ENCODE measurements at places on chromosomes 6 and 20.
A peak's percentile ranks its signal among the peaks of the same experiment; 100 is the strongest.

DNA sequence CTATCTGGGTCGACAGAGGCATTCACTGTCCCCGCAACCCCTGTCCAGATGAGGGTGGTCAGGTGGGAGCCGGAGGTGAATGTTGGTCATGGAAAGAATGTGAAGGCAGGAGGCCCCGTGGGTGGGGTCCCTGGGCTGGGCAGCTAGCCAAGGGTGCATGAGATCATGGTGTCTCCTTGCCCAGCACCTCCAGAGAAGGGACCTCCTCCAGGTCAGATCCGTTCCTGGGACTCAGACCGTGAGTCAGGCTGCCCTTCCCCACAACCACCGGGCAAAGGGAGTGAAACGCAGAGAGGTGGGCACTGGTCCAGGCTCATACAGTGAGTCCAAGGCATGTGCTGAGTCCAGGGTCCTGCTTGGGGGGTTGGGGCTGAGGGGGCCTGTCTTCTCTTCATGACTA, 3.5 kb downstream of the FOXS1 start:
- DNase-seq: no peak

GRCh38 chr6:15160812-15161211, 85.1 kb upstream of the JARID2 start:
- DNase-seq: no peak

DNA sequence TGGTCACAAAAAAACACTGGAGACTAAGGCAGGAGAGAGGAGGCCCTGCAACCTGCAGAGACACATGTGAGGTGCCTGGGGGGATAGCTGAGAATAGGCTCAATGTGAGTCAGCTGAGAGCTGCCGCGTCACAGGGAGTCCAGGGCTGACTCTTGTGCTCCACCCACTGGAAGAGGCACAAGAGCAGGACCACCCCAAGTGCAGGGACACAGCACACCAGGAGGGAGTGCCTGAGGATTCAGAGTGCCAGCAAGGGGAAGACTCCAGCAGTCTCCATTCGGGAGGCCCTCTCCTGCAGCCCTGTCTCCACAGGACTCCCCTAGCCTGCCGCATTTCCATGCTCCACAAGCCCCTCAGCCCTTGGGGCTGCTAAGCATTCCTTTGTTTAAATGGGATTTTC, 105.5 kb downstream of the HUS1B start:
- peak; percentile 46 for DNase-seq

- no peak for DNase-seq
Observed at GRCh38 chr6:129755787-129756186, 45.8 kb upstream of the ARHGAP18 start.
